ENCODE measurements at places on chromosomes 1 and 21.

- H3K27me3 ChIP-seq, result no peaks in the 10 kb centered on the region
- no peak overlapping the region for H3K27ac ChIP-seq
- no peak for DNase-seq
- peaks cover 14% of the 10 kb centered on the region for H3K4me1 ChIP-seq
- no peak overlapping the region for H3K4me3 ChIP-seq
- H3K36me3 ChIP-seq, result peaks cover 5% of the 10 kb centered on the region
Observed at GRCh38 chr1:54857746-54858561, 29.0 kb downstream of the DHCR24 start.

- H3K27ac ChIP-seq, result no peak overlapping the region
- no peak overlapping the region for H3K4me3 ChIP-seq
- DNase-seq, result no peak
Observed at GRCh38 chr1:17158961-17159360, 39.7 kb upstream of the PADI2 start.

DNA sequence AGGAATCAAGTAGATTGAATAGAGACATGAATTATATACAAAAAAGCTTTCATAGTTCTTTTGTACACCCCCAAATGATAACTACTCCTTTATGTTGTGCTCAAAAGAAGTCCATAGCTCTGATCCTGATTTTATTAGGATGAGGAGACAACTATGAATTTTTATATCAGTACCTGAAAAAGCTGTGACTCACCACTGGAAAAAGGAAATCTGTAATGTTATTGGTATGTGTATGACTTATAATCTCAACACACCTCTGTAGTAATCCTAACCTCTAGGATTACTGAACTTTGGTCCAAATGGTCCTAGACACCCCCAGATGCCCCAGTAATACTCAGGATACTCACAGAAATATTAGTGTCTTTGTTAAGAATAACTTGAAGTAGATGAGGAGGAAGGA is 10.2 kb downstream of the PRKAB2 start:
- H3K4me1 ChIP-seq, result peaks cover 6% of the 10 kb centered on the region
- H3K27ac ChIP-seq, result no peak overlapping the region
- no peak for DNase-seq
- H3K27me3 ChIP-seq, result no peaks in the 10 kb centered on the region

GRCh38 chr1:188615321-188615720 is 1786.6 kb downstream of the PLA2G4A start:
- no peak for DNase-seq
- no peak overlapping the region for H3K4me3 ChIP-seq
- no peaks in the 10 kb centered on the region for H3K4me1 ChIP-seq
- H3K36me3 ChIP-seq, result no peaks in the 10 kb centered on the region
- no peak overlapping the region for H3K27ac ChIP-seq
